ENCODE measurements at places on chromosomes 7 and 10.

GRCh38 chr7:157430721-157431120, 93.9 kb downstream of the DNAJB6 start:
- DNase-seq, result no peak

GRCh38 chr7:2956076-2956475, 87.6 kb downstream of the CARD11 start:
- no peak for DNase-seq

GRCh38 chr10:71072823-71073210, 139.6 kb upstream of the UNC5B start:
- no peak for DNase-seq

- no peak for DNase-seq
Observed at GRCh38 chr7:47897831-47898230, 50.4 kb downstream of the PKD1L1 start.

DNA sequence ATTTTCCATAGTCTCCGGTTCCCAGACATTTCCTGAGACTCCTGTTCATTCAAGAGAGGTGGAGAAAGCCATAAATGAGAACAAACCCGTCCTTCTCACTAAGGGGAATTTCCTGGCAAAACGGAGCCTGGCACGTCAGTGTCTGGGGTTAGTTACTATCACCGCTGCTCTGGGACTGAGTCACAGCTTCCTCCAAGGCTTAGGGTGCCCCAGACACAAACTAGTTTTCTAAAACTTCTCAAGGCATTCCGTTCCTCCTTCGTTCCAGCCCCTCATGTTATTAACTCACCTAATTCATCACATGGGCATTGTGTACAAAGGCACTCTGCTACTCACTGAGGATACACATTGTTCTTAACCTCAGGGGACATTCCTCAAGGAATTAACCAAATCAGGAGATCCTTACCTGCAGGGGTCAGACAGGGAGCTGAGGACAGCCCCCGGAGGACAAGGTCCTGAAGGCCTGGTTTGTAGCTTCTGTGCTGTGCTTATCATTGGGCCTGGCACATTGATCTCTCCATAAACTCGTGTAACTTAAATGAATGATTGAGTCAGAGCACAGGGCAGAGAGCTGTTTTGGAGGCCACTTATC, 103.0 kb upstream of the KLF6 start:
- peak; percentile 67 for DNase-seq

GRCh38 chr7:4132221-4132620, 549.9 kb upstream of the FOXK1 start:
- DNase-seq, result no peak

DNA sequence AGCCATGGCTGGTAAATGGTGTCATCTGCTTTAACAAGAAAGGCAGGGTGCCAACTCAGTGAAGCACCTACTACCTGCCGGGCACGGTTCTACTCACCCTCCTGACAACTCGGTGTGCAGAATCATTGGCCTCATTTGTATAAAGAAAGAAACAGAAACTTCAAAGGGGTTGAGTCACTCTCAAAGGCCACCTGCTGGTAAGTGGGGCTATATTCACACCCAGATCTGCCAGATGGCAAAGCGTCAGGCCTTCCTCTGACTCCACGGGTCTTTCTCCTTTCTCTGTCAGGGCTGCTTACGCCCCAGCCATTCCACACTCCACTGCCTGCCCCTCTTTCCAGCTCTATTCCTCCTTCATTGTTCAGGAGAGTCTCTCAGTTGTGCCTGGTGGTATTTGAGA, 309.2 kb downstream of the GFRA1 start:
- DNase-seq, result no peak

GRCh38 chr7:93117852-93118530, at the start of gene SAMD9:
Gene SAMD9 (minus strand): TSS chr7:93117979. CDS start chr7:93106097, 11,882 bp downstream.
- DNase-seq, result peak; percentile 82

DNA sequence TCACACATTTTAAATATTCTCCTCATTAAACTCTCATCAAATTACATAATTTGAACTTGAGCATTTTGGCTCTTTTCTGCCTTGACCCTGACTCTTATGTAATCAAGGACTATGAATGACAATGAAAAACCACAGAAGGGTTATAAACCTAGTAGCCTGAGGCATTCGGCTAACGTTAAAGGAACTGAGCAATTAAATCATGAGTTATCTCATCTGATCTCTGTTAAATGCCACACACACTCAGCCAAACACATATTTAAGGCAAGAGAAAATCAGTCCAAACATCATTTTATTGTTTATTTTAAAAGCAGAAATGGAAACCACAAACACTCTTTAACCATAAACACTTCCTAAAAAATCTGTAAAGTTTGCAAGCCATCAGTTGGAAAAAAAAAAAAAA, 204.3 kb downstream of the DGKI start:
- peak; percentile 77 for DNase-seq

DNA sequence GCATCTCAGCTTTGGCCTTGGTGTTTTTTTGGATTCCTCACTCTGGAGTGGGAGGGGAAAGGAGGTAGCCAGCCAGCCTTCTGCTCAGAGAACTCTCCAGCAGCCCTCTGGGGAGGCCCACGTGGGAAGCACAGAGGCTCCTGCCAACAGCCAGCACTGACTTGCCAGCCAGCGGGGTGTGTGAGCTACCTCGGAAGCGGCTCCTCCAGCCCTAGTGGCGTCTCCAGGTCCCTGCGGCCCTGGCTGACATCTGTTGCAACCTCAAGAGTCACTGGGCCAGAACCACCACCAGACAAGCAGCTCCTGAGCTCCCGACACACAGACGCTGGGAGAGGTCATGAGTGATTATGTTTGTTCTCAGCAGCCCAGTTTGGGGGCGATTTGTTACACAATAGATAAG, 180.2 kb upstream of the FZD8 start:
- DNase-seq, result peak; percentile 50

- no peak for DNase-seq
Observed at GRCh38 chr10:61452151-61452651, 980 bp downstream of the TMEM26 start.

GRCh38 chr7:39429421-39429820, 136.8 kb upstream of the YAE1 start:
- DNase-seq, result no peak

All from fibroblast of gingiva (primary cell).